ENCODE measurements at places on chromosomes 16 and 17.

DNA sequence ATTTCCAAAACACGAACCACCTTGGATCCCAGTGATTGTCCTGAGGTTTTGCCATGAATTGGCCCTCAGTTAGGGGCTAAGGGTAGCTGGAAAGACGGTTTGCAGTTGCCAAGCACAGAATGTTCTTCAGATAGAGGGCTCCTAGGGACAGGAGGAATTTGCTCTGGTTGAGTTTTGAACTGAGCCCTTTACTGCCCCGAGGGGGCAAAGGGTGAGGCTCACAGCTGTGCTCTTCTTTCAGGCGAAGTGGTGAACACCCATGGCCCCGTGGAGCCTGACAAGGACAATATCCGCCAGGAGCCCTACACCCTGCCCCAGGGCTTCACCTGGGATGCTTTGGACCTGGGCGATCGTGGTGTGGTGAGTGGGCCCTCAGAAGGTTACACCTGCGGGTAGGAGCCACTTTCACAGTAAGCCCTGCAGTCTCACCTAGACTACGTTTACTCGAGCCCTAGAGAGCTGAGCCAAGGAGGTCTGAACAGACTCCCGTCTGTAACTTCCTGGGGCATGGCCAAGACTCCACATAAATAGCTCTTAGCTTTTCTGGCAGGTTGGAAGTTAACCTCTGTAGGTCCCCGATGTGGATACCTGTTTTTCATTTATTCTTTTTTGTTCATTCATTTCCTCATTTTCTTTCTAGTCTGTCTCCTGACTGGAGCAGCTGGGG, 32.5 kb downstream of the NMT1 start:
- no peak for DNase-seq

DNA sequence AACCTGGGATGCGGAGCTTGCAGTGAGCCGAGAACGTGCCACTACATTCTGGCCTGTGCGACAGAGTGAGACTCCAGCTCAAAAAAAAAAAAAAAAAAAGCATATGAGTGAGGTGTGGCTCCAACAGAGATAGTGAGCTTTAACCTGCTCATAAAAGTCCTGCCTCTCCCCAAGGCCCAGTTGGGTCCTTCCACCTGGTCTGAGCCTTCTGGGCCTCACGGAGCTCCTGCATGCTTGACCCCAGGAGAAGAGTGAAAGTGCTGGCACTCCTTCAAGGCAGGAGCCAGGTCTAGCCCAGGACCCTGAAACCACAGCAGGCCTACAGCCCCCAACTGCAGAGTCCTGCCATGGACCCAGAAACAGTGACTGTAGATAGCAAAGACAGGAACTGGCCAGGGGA, 17.7 kb downstream of the HSD11B2 start:
- no peak for DNase-seq

DNA sequence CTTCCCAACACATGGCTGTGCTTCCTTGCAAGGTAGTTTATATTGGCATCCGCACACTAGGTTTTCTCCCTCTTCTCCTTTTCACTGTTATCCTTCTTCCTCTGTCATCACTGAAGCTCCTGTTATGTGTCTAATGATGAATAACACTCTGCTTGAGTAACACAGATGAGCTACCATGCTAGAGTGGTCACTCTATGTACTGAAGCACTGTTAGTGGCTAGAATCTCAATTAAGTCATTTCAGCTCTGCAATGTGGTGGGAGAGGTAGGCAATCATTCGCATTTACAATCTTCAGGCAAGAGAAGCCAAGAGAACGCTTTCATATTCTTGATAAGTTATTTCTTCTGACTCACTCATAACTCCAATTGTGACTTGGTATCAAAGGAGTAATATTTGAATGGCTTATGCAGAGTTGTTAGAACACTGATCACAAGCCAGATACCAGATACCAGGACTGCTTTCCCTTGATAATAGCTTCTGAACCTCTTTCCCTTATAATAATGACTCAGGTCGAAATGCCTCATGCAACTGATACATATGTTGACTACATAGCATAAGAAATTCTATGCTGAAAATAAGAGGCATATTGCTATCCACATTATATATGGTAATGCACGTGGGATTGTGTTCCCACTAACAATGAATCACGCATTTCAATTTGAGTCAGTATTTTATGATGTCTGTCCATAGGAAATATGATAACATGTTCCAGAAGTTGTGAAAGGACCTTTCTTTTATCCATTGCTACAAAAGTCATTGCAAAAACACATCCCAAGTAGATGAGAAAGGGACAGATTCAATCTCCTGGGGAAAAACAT, 158.0 kb upstream of the HS3ST3A1 start:
- DNase-seq = no peak

- no peak for DNase-seq
Measured at GRCh38 chr16:85421338-85422195, 191.6 kb upstream of the GSE1 start.

DNA sequence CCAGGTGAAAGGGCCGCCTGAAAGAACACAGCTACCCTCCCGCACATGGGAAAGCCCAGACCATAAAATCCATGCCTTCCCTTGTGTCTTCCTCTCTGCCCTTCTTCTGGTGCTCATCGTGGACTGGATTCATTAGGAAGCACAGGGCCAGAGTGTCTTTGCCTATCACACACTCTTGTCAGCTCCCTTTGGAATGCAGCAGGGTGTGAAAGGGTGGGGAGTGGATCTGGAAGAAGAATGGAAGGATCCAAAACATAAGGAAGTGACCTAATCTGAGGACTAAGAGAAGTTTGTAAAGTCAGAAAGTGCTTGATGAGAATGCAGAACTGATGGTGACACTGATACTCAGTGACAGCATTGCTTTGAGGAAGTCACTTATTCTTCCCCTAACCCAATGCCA, 1147.3 kb upstream of the GOT2 start:
- no peak for DNase-seq

DNA sequence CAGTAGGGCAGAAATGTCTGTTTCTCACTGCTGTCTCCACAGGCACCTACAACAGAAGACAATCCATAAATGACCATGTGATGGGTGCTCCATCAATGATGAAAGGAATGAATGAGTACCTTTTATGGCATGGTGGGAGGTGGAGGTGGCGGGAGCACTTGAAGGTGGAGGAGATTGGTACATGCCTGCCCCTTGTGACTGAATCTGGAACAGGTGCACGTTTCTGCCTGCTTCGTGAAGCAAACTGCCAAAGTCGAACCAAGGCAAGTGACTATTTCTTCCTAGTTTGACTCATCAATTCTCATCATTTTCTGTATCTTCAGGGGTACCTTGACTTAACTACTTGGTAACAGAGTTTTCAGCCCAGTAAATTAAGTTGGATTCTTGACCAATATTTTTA, 25.4 kb downstream of the CDRT15 start:
- DNase-seq = no peak

DNA sequence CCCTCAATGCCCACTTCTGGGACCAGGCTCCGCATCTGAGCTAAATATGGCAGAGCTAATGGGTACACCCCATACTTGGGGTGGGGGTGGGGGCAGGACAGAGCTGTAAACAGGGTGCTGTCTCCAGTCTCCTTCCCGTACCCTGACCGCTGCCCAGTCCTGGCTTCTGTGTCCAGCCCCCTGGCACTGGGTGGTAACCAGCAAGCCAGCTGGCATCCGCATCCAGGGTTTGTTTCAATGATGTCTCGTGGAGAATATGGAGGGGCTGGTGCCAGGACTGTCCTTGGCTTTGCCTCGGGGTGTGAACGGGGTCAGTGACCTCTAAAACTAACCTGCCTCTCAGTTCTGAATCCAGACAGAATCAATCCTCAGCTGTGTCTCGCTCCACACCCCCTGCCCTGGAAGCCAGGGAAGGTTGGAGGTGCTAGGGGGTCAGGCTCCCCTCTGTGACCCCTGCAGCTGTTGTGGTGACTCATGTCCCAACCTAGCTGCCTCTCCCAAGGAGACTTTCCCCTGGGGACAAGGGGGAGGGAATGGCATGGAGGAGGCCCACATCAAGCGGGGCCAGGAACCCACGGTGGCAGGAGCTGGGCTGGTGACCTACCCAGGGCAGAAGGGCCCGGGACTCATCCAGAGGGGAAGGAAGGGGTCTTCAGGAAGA, 1.5 kb upstream of the PNMT start:
- no peak for DNase-seq

GRCh38 chr17:67156269-67157199, 88.5 kb downstream of the HELZ start:
- no peak for DNase-seq

DNA sequence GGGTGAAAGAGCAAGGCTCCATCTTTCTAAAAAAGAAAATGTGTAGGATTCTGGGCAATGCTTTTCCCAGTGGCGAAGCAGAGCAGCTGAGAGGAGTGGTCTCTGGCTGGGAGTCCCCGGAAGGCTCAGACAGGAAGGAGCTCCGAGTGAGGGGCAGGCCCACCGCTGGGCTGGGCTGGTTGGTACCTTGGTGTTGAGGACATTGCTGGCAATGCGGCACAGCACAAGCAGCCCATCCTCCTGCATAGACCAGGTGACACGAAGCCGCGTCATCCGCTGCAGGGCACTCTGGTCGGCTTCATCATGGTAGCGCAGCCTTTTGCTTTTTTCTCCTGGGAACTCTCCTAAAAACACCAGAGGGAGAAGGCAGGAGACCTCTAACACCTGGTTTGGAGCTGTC, 63.9 kb downstream of the GTF3C1 start:
- DNase-seq = no peak

- DNase-seq = no peak
Measured at GRCh38 chr17:72378414-72379390, 257.9 kb downstream of the SOX9 start.

- peak; percentile 31 for DNase-seq
Measured at GRCh38 chr16:80824623-80825364, 20.4 kb upstream of the CDYL2 start.

DNA sequence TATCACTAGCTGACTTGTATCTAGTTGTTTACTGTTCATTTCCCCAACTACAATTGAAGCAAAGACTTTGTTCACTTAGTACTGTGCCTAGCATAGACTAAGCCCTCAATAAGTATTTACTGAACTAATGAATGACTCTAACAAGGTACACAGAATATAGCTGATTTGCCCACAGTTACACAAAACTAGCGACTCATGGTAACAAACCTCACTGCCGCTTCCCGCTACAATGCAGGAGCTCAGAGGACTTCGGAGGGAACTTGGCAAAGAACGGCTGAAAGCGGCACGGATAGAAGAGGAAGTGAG, 524 bp downstream of the EFTUD2 start:
- no peak for DNase-seq

GRCh38 chr16:745739-746138, 4.9 kb upstream of the CIAO3 start:
- DNase-seq = no peak

- no peak for DNase-seq
Measured at GRCh38 chr17:72955391-72956140, 136.9 kb downstream of the SLC39A11 start.

GRCh38 chr16:70594569-70594968, 51.8 kb upstream of the IL34 start:
- no peak for DNase-seq

DNA sequence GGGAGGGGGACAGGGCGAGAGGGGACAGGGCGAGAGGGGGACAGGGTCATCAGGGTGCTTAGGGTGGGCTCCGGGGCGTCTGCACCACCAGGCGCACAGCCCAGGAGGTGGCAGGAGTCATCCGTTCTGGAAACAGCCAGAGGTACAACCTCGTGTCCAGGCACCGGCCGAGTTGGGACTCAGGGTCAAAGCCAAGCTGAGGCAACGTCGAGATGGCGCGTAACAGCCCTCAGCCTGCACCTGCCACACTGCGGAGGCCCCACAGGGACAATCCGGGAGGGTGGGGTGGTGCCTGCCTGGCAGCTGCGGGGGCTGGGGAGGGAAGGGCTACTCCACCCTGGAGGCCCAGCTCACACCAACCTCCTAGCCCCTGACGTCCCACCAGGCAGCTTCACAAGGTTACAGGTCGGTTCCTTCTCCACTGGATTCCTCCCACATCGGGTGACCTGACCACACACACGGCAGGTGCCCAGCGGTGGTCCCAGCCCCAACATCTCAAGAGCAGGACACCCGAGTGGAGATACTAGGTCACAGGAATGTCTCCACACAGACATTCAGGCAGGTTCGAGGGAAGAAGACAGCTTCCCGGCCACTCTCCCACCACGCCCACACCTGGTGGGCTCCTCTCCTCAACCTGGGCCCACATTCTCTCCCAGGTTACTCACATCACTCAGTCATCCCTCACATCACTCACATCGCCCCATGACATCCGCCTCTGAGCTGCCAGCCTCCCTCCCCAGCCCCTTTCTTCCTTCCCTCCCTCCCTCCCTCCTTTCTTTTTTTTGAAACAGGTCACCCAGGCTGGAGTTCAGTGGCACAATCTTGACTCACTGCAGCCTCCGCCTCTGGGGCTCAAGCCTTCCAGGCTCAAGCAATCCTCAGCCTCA, 47.3 kb downstream of the RPH3AL start:
- DNase-seq = no peak

DNA sequence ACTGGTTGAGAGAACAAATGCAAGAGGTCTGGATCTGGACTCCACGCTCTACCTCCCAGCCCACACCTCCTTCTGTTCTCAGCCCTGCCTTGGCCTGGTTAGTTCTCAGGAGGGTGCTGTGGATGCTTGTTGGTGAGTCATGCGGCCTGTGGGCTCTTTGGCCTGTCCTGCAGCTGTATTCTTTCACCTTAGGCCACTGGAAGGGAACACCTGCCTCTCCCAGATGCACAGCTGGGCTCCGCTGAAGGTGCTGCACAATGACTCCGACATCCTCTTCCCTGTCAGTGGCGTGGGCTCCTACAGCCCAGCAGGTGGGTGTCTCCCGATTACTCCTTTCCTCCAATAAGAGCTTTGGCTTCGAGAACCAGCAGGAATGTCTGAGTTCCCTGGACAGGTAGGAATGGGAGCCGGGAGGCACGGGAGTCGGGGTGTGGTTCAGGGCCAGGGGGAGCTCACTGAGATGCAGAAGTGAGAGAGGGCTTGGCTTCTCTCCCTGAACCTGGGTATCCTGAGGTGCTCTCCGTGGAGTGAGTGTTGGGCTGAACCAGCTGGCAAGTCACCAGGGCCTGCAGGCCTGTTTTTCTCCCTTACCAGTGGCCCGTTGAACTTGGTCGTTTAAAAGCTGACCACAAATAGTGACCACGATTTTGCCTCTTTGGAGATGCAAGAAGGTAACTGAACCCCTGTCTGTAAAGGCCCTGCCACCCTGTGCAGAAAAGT, 85.0 kb downstream of the SNX29 start:
- DNase-seq = no peak

DNA sequence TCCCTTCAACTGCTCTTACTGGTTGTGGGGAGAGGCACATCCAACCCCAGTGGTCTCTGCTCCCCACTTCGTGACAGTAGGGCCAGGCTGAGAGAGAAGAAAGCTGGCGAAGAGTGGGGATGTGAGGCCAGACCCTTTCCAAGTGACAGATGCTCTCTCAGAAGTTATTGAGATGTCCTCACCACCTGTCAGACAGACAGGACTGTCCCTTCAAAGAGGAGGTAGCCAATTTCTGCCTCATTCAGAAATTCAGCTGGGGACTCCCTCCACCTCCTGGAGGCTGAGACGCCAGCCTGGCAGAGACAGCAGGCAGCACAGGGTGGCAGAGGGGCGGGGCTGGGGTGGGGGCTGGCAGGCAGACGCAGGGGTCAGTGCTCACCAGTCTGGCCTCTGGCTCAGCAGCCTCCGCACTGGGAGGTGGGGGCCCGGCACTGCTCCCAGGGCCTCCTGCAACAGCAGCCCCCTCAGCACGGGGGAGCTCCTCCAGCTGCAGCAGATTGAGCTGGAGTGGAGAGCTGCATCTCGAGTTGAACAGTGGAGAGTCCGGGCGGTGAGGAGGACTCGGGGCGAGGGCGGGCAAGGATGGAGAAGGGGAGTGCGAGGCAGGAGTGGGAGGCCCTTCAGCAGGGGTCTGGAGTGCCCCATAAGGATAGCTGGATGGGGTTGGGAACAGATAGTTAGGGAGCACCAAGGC, 9.2 kb downstream of the PER1 start:
- no peak for DNase-seq

GRCh38 chr17:73346501-73347162, 34.8 kb upstream of the CDC42EP4 start:
- DNase-seq = no peak

GRCh38 chr17:76973040-76973439, 104.8 kb downstream of the MGAT5B start:
- no peak for DNase-seq

Data from activated gamma-delta T cell treated with Interleukin-2 at 50 U/mL for 16 hours (primary cell).